Esophagus squamous epithelium (tissue), 5 donors: ENCODE measurements at places on chromosomes 7 and 10. TPM values are rescaled to one million over a fixed set of nuclear protein-coding genes. Genes with fewer than 3 reads are reported as not detected.

GRCh38 chr10:29353887-29354561, 65.2 kb downstream of the LYZL1 start:
- no peak for DNase-seq

- DNase-seq: no peak
Measured at GRCh38 chr7:32170838-32171237, 100.6 kb upstream of the PDE1C start.

GRCh38 chr10:16894821-16895220, 77.6 kb upstream of the RSU1 start:
- no peak for DNase-seq

- DNase-seq: no peak
Measured at GRCh38 chr7:51265066-51265907, 51.3 kb downstream of the COBL start.

GRCh38 chr7:18059171-18059570, 31.5 kb upstream of the PRPS1L1 start:
- no peak for DNase-seq

DNA sequence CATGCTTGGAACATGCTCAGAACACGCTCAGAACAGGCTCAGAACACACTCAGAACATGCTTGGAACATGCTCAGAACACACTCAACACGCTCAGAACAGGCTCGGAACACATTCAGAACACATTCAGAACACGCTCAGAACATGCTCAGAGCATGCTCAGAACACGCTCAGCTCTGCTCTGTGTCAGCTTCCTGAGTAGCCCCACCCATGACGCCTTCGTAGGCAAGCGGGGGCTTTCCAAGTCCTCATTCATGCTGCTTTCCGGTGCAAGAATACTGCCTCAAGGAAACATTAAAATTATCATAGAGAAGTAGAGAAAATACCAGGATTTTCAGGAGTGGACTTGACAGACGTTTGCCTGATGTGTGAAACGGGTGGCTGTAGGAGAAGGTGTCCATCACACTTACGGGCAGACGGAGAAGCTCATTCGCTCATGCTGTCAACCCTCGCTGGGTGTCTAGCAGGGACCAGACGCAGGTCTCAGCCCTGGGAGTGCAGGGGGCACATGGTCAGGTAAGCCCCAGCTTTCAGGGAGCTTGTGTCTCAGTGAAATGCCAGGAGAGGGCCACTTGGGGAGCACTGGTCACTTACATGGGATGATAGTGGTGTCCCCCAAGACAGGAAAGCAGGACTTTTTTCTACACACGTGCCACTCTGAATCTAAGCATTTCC, 24.7 kb downstream of the EN2 start:
- no peak for DNase-seq

DNA sequence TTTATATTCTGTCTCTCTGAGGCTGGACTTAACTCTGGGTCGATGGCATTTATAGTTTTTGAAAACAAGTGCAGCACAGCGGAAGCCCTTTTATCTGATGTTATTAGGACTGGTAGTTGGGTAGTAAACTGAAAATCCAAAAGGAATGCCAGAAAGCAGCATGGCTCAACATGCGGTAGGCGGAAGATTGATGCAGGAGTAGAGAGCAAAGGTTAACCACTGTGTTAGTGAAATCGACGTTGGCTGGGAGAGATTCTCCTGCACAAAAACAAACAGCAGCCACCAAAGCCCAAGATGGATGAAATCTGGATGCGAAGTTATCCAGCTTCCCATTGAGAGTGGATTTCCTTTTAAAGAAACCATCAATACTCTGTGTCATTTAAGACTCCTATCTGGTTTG, 54.5 kb upstream of the EMX2 start:
- no peak for DNase-seq

DNA sequence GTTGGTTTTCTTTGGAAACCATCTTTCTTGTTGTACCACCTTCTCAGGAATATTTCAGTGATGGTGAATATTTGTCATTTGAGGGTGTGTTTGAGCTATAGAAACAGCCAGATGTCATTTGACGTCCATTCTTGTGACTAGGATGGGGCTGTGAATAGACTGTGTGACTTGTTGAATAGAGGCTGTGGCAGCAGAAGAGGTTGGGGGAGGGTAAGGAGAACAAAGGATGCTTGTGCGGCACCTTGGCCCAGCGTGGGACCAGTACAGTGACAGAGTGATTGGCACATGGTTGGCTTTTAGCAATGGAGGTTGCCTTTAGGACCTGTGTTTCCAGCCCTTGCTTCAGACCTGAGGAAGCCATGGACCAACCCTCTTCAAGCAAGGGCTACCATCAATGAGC, 11.3 kb downstream of the DMBT1 start:
- DNase-seq: no peak

GRCh38 chr10:108556186-108556585, 1367.1 kb downstream of the XPNPEP1 start:
- DNase-seq: no peak

DNA sequence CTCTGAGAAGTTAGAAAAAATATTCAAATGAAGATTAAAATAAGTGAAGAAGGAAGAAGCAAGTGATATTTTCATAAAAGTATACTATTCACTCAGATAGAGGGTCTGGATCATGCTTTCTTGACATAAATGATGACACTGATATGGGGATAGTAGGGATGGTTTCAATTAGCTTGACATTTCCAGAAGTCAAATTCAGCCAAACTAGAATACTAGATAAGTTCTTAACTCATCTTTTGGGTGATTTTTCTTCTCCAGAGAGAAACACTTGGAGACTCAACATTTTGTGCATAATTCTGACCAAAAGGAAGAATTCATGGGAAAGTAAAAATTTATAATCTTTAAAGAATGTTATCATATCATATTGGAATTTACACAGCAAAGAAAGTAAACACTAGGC, 152.0 kb upstream of the LRGUK start:
- no peak for DNase-seq

- no peak for DNase-seq
Measured at GRCh38 chr7:95011146-95011928, 103.9 kb downstream of the PPP1R9A start.

GRCh38 chr7:18740579-18740988, 245.0 kb downstream of the HDAC9 start:
- DNase-seq: no peak

GRCh38 chr10:76869931-76870330, 767.7 kb downstream of the KCNMA1 start:
- DNase-seq: no peak

- no peak for DNase-seq
Measured at GRCh38 chr7:131529179-131529578, 27.2 kb downstream of the PODXL start.

GRCh38 chr10:3729397-3729976, 55.5 kb downstream of the KLF6 start:
- no peak for DNase-seq

KAZALD1 gene
- 0.47 TPM for total RNA-seq

INSYN2A gene
- total RNA-seq: not detected

HOXA5 gene
- total RNA-seq: 7.4 TPM

RAB19 gene
- total RNA-seq: 0.57 TPM

MSMB gene
- not detected for total RNA-seq
